Heart left ventricle (tissue), 16 donors: ENCODE measurements at places on chromosomes 1 and 21. TPM values are rescaled to one million over a fixed set of nuclear protein-coding genes. Genes with fewer than 3 reads are reported as not detected.
A peak's percentile ranks its signal among the peaks of the same experiment; 100 is the strongest.

DNA sequence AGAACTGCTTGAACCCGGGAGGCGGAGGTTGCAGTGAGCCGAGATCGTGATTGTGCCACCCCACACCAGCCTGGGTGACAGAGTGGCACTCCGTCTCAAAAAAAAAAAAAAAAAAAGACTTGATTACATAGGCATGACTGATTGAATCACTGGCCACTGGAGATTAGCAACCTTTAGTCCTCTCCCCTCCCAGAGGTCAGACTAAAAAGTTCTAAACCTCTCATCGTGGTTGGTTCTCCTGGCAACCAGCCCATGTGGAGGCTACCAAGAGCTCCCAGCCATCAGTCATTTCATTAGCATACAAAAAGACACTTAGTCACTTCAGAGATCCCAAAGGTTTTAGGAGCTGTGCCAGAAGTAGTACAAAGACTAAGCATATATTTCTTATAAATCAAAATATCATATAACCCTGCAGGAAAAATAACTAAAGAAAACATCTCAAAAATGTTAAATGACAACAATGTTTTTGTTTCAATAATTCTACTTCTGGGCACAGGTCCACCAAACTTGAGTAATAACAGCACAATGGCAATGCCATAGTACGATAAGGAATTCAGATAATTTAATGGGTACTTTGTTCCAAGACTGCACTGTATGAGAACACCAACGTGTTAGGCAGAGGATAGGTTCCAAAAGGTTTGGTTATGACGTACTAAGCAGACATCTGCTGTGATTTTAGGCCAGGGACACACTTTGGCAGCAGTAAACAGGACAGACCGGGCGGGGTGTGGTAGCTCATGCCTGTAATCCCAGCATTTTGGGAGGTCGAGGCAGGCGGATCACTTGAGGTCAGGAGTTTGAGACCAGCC is 18.1 kb downstream of the USP48 start:
- H3K4me3 ChIP-seq: no peak overlapping the region
- H3K4me1 ChIP-seq: peaks cover 8% of the 10 kb centered on the region
- H3K27me3 ChIP-seq: no peaks in the 10 kb centered on the region

GRCh38 chr1:232174306-232174705 is 455.6 kb downstream of the SIPA1L2 start:
- no peaks in the 10 kb centered on the region for H3K36me3 ChIP-seq
- H3K27me3 ChIP-seq: no peaks in the 10 kb centered on the region
- no peak for DNase-seq
- no peak overlapping the region for H3K27ac ChIP-seq

GRCh38 chr1:209391792-209392191 is 191.7 kb upstream of the CAMK1G start:
- no peak overlapping the region for H3K4me3 ChIP-seq
- no peaks in the 10 kb centered on the region for H3K4me1 ChIP-seq
- DNase-seq: no peak
- no peak overlapping the region for H3K27ac ChIP-seq
- H3K36me3 ChIP-seq: no peaks in the 10 kb centered on the region

DNA sequence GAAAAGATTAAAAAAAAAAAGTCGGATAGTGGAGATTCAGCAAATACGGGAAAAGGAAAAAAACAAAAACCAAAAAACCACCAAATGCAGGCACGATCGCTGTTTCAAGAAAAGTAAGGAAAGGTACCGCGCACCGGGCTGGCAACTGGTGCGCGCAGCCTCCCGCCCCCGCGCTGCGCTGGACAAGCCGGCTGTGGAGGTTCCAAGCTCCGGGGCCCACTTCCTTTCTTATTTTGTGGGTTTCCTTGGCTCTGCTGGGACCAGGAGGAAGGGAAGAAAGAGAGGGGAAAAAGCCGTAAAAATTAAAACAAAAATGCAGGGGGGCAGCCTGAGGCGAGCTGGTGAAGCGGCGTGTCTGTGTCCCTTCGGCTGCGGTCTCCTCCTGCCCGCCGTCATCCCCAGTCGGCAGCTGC is 233 bp downstream of the ADAMTS5 start:
- H3K36me3 ChIP-seq: no peaks in the 10 kb centered on the region
- no peak for DNase-seq
- peaks cover 28% of the 10 kb centered on the region for H3K27me3 ChIP-seq
- H3K4me3 ChIP-seq: peak overlapping the region; percentile 68

DNA sequence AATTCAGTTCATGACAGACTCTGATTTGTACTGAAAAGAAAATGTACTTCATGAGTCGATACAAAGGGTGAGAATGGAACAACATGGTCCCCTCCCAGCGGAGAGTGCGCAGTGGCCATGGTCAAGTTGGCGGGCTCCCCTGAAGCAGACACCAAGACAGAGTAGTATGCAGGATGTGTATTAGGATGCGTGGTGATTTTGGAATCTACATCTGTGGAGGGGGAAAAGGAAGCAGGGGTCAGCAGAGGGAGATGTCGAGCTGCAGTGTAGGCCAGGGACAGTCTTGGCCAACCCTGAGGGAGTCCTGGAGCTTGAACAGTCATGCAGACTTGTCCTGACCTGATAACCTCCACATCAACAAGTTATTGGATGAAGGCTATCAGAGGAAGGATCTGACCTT is 481.0 kb downstream of the OMA1 start:
- H3K27me3 ChIP-seq: no peaks in the 10 kb centered on the region
- no peak overlapping the region for H3K27ac ChIP-seq
- H3K36me3 ChIP-seq: no peaks in the 10 kb centered on the region
- no peak for DNase-seq

GRCh38 chr1:21572221-21572620 is 63.0 kb downstream of the ALPL start:
- H3K36me3 ChIP-seq: no peaks in the 10 kb centered on the region
- H3K27ac ChIP-seq: no peak overlapping the region
- DNase-seq: no peak
- peaks cover 18% of the 10 kb centered on the region for H3K4me1 ChIP-seq
- no peak overlapping the region for H3K4me3 ChIP-seq

- H3K4me3 ChIP-seq: no peak overlapping the region
- H3K27me3 ChIP-seq: peaks cover 13% of the 10 kb centered on the region
- no peak overlapping the region for H3K27ac ChIP-seq
- DNase-seq: no peak
These were observed 2.0 kb downstream of the EPHB2 start for GRCh38 chr1:22712502-22713271.

- H3K27ac ChIP-seq: peak overlapping the region; percentile 60
- no peaks in the 10 kb centered on the region for H3K27me3 ChIP-seq
These were observed 84.2 kb downstream of the SH3GLB1 start for GRCh38 chr1:86788300-86789206.

DNA sequence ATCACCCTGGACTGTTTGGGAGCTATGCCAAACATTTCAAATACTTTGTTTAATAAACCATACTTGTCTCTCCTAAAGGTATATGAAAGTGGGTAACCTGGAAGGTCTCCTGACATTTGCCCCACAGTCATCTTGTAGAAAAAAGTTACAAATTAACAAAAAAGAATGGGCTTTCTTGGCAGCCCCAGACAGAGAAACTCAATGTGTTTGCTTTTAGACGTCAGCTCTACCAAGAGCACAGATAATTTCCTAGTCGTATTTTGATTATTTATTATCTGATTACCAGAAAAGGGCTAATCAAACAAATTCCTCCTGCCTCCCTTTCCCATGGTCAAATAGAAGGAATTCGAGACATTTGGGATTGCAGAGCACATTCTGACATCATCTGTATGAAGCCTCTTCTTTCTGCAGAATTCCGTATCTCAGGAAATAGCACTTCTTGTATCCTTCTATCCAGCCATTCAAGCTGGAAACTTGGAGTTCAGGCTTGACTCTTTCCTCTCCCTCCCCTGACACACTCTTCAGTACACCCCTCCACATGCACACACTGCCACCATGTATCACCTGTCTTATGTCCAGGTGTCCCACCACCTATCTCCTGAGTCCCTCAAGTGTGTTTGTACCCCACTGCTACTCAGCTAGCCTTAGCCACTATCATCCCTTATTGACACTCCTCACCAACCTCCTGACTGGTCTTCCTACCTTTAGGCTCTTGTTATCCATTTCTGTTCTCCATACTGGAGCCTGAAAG is 42.8 kb upstream of the LEPR start:
- no peaks in the 10 kb centered on the region for H3K27me3 ChIP-seq
- H3K36me3 ChIP-seq: no peaks in the 10 kb centered on the region
- no peak for DNase-seq

DNA sequence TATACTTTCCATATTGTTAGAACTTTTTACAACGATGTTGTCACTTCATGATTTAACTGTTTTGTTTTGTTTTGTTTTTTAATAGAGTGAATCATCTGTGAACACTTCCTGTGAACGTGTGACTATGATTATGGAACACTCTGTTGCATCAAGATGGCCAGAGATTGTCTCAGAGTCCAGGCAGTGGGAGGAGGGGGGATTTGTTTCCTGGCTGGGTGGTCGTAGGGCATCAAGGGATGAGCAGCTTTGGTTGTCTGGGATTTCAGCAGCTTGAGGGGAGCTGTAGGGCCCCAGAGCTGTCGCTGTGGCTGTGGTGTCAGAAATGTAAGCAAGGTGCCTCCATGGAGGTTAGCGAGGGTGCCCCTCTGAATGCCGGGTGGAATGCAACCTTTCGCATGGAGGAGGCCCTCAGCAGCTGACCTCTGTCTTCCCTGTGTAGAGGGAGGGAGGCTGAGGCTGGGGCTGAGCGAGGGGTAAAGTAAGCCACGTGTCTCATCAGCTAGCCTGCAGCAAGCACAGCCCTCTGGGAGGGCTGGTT is 21.4 kb downstream of the NEK2 start:
- no peak for DNase-seq
- no peak overlapping the region for H3K4me3 ChIP-seq
- H3K36me3 ChIP-seq: no peaks in the 10 kb centered on the region
- no peaks in the 10 kb centered on the region for H3K27me3 ChIP-seq
- no peaks in the 10 kb centered on the region for H3K4me1 ChIP-seq
- H3K27ac ChIP-seq: no peak overlapping the region

- H3K36me3 ChIP-seq: no peaks in the 10 kb centered on the region
- DNase-seq: no peak
- no peaks in the 10 kb centered on the region for H3K27me3 ChIP-seq
- H3K4me3 ChIP-seq: no peak overlapping the region
- no peak overlapping the region for H3K27ac ChIP-seq
- H3K4me1 ChIP-seq: no peaks in the 10 kb centered on the region
These were observed 118.1 kb upstream of the SGIP1 start for GRCh38 chr1:66415866-66416265.

The SPRR5 gene
- total RNA-seq: not detected

The CD53 gene
- total RNA-seq: 8.0 TPM

The BARHL2 gene
- not detected for total RNA-seq

The CA14 gene
- total RNA-seq: 5.3 TPM

The TMEM69 gene
- total RNA-seq: 22.8 TPM

The TFF1 gene
- total RNA-seq: not detected

The FCRL2 gene
- not detected for total RNA-seq

The IGFN1 gene
- total RNA-seq: not detected

The PGLYRP4 gene
- total RNA-seq: not detected

The VASH2 gene
- 2.6 TPM for total RNA-seq
